ENCODE measurements at places on chromosomes 6 and 20.

DNA sequence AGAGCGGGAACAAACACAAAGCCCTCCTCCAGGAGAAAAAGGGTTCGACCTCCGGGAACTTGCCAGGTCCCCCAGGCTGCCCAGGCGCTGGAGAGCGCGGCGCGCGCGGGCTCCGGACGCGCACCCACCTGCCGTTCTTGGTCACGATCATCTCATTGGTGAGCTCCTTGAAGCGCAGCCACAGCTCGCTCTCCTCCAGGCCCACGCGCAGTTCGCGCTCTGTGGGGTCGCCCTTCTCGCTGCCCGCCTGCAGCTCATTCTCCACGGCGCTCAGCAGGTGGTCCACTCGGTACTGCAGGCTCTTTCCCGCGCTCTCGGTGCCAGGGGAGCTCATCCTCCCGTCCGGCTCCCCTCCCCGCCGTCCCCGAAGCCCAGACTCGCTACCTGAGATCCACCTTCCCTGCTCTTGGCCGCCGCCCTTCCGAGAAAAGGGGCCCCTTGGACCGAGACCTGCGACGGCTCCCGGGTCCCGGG, 356 bp downstream of the TBXT start:
- DNase-seq = no peak

GRCh38 chr20:22681591-22682248, 97.3 kb upstream of the FOXA2 start:
- DNase-seq = no peak

GRCh38 chr6:37985355-37985754, 165.8 kb downstream of the ZFAND3 start:
- DNase-seq = peak; percentile 43

GRCh38 chr20:37543828-37544227, 16.2 kb upstream of the BLCAP start:
- DNase-seq = no peak

GRCh38 chr20:34190679-34191090, 50.5 kb upstream of the ASIP start:
- peak; percentile 30 for DNase-seq

GRCh38 chr6:111997078-111997852, 56.6 kb upstream of the CCN6 start:
- DNase-seq = peak; percentile 78

DNA sequence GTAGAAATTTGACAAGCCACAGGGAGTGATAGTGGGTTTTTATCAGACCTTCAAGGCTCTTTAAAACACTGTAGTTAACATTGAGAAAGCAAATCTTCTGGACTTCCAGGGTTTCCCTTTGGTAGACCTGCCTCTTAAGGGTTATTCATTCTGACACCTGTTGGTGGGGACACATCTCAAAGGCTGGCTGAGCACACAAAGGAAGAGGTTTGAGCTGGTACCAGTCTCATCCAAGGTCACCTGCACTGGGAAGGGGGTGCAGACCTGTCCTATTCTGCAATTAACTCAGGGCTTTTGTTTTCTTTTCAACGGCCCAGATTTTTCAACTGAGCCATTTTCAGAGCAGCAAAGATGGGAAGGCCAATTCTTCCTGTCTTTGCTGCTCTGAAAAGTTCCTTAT, 45.6 kb downstream of the EDN1 start:
- DNase-seq = no peak

GRCh38 chr6:150088481-150089154, 19.7 kb upstream of the ULBP3 start:
- DNase-seq = no peak

DNA sequence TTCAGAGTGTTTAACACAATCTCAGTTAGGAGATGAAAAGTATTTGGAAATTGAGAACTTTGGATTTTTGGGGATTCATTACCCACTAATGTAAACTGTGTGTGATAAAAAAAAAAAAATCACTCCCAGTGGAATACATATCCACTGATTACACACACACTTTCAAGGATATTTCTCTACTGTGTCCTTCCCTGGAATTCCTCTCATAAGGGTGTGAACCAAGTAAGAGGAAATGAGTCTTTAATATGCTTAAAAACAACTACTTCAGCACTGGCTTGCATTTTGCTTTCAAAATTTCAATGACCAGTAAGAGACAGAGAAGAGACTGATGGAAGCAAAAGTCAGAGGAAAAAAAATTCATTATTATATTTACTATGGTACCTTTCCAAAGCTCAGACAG, 24.5 kb upstream of the MYCT1 start:
- DNase-seq = no peak

- DNase-seq = no peak
Observed at GRCh38 chr6:48613231-48613949, 502.4 kb upstream of the PTCHD4 start.

GRCh38 chr6:87342829-87343228, 1.8 kb upstream of the C6orf163 start:
- no peak for DNase-seq

DNA sequence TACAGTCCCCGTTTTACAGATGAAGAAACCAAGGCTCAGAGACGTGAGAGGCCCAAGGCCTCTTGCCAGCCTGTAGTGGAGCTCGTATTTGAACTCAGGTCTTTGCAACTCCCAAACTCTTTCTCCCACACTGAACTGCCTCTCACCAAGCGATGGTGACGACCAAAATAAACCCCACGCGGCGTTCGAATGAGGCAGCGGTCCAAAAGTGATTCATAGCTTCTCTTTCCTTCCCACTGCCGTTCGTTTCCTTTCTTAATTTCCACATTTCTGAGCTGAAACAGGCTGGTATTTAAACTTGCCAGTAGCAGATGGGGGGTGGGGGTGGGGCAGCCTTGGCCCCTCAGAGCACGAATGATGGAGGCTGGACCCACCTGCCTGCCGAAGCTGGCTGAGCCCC, 252.9 kb upstream of the KCNG1 start:
- DNase-seq = no peak

DNA sequence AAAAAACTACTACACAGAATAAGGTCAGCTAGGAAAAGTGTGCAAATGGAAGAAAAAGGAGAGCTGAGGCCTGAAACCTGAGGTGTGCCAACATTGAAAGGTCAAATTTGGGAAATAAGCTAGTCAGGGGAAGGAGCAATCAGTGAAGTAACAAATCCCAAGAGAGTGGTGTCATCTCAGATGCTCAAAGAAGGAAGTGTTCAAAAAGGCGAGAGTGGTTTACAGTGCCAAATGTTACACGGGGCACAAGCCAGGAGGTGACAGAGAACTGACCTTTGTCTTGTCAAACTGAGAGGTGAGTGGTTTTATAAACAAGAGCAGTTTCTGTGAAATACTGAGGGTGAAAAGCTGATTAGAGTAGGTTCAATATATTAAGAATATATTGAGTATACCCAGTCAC, 83.0 kb upstream of the TCF21 start:
- no peak for DNase-seq

- DNase-seq = no peak
Observed at GRCh38 chr20:50528804-50529351, 18.7 kb downstream of the PTPN1 start.

- no peak for DNase-seq
Observed at GRCh38 chr6:162973980-162974379, 246.2 kb downstream of the PACRG start.

- no peak for DNase-seq
Observed at GRCh38 chr20:62300319-62300718, 2.5 kb upstream of the ADRM1 start.

GRCh38 chr6:158043008-158043407, 61.3 kb downstream of the SYNJ2 start:
- peak; percentile 1 for DNase-seq

DNA sequence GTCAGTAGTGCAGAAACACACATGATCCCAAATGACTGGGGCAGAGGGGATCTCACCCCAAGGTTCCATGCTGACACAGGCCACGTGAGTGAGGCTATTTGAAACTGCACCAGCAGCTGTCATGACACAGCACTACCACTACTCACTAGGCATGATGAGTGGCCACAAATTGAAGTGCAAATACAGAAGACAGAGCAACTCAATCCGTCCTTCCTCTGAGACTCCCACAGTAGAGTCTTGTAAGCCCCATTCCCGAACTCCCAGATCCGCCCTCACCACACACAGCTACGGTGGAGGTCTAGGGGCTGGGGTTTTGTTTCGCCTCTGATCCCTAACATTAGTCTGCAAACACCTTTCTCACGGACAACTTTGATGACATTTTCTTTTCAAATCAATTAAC, 113.3 kb upstream of the NUP153 start:
- no peak for DNase-seq
